ENCODE measurements at places on chromosomes 16 and 17.

GRCh38 chr17:30232824-30233427 is 2.6 kb downstream of the SLC6A4 start:
- DNase-seq, result no peak

- DNase-seq, result no peak
Measured at GRCh38 chr16:75481475-75481874, 13.8 kb downstream of the CHST6 start.

DNA sequence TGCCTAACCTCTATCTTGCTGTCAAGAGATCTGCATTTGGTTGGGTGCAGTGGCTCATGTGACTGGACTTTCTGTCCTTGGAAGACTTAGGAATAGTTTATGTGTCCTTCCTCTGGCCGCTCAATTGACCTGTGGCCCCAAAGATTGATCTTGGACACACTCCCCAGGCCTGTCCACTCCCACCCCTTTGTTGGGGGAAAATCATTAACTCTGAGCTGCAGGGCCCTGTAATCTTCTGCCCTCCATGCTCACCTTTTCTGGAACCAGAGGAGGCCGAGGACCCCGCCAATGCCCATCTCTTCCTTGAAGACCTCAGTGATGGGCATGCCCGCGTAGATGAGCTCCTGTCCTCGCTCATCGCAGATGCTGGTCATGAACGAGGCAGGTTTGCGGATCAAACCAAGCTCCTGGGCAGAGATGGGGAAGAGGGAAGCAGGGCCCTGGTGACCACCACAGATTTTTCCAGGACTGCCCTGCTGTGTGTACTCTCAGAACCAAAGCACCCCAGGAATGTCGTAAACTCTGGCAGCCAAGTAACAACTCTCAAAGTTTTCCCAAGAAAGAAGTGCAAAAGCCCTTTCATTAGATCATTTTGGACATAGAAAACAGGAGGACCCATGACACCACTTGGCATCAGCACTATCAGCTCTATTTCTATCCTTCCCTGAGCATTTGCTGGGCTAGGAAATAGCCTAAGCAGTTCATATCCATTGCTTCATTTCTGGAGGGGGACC is 8.5 kb upstream of the KLHL11 start:
- no peak for DNase-seq

GRCh38 chr17:7021993-7022778 is 664 bp upstream of the BCL6B start:
- peak; percentile 63 for DNase-seq

- no peak for DNase-seq
Measured at GRCh38 chr17:71966459-71967313, 154.1 kb upstream of the SOX9 start.

DNA sequence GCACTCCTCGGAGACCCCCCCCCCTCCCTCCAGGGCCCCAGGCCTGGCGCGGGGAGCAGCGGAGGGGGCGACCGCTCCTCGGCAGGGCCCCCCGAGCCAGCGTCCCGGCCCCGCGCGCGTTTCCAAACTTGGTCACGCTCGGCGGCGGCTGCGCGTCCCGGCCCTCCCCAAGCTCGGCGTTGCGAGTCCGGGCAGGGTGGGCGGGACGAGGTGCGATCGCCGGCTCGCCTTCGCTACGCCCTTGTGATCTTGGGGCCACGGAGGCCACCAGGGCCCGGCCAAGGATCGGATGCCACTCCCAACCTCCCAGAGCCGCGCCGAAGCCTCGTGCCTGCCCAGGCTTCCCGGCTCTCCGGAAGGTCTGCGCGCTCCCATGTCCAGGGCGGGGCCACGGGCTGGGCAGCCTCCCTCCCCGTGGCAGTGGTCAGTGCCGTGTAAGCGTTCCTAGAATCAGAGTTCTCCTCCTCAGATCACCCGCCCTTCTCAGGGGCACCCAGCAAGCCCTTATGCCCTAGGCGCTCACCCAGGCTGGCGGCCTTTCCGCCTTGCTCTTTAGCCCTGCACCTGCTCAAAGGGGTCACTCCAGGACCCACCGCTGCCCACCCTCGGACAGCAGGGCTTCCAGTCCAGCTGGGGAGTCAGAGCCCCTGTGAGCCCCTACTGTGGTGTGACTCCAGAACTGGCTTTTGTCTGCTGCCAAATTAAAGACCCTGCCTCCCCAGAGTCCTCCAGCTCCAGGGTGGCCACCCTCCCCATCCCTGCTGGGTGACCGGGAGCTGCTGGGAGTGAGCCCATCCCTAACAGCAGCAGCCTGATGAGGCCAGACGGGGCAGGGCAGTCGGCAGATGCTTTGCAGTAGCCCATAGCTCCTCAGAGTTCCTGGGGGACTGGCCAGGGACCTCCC is 12.2 kb upstream of the MRPS23 start:
- DNase-seq, result no peak

All from activated CD4-positive, alpha-beta T cell treated with anti-CD3 and anti-CD28 coated beads, Interleukin-2, amount 50 U/mL, for 24 hours (primary cell).